Kidney epithelial cell (primary cell): ENCODE measurements at places on chromosomes 1 and 21.

DNA sequence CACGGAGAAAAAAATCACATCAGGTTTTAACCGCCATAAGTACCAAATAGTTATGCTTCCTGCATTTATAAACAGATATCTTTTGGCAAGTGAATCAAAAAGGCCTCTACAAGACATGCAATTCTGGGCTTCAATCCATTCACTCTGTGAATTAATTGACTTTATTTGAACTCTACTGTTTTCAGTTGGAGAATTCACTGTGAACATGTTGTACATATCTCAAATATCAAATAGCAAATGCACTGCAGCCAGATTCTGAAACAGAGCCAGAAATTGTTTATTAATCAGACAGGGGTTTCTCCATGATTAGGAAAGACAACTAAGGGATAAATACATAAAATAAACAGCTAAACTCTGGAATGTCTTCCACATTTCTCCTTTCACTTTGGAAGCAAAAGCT is 445.4 kb upstream of the NFIA start:
- no peak for DNase-seq

- no peak for DNase-seq
These were observed at the start of gene PEAR1 for GRCh38 chr1:156893048-156893953. Gene PEAR1, plus strand, starts transcription at chr1:156893718. Its CDS starts 10,209 bp downstream, at chr1:156903927.

DNA sequence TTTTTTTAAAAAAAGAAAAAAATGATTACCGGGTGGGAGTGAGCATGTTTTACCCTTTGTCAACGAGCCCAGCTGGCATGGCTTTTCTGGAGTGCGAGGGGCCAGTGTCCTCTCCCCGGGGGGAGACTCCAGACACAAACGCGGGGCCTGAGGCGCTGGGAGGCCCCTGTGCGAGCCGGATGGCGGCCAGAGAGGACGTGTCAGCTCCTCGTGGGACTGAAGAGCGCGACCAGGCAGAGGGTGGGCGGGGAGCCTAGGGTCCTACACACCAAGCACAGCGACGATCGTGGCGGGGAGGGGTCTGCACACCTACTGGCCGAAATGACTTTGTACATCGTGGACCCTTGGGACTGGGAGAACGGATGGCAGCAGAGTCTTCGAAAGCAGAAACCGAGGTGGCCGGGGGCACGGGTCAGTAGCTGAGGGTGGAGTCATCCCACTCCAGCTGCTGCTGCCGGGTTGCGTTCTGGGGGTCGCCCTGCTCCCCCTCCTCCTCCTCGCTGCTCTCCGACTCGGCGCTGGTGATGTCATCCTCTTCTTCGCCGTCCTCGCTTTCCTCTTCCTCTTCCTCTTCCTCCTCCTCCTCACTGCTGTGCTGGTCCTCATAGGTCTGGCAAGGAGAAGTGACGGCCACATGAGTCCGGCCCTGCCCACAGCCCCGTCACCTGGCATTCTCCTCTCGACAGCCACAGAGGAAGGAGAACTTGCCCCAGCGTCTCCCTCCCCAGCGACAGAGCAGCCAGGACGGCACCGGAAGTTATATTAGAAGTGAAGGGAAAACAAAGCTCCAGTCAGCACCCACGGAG is 78.8 kb downstream of the PIK3CD start:
- DNase-seq, result no peak

DNA sequence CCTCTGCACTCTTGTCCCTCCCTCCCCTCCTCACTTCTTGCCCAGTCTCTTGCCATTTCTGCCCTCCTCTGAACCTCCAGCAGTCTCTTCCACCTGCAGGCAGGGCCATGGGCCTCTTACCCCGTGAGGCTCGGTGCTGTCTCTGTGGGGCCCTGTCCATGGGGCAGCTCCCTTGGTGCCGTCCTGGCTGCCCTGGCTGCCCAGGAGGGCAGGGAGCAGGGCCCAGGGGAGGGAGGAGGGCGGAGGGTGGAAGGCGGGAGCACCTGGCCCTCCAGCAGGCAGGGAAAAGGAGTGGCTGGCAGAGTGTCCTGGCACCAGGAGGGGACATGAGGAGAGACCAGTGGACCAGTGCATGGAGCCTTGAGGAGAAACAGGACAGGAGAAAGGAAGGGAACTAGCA is at the start of gene RORC:
Gene RORC, minus strand, starts transcription at position 198 of the 400 bp plus-strand sequence. Its CDS starts 38 bp downstream, at position 160.
- DNase-seq, result no peak

GRCh38 chr21:26280775-26281174 is 110.2 kb upstream of the APP start:
- no peak for DNase-seq

DNA sequence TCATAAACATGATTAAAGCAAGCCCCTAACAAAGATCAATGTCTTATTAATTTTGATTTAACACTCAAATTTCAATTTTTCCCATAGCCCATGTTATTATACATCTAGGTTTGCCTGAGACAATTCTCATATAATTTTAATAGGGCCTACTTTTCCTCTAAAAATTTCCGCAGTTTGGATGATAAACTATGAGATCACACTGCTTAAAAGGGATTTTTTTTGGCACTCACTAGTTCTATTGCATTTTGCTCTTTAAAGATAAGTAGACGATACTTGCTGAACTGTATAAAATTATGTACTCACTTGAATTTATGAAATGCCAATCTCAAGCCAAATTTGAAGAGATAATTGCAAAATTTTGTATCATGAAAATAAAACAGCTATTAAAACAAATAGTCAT is 480.4 kb upstream of the ZRANB2 start:
- DNase-seq, result no peak

DNA sequence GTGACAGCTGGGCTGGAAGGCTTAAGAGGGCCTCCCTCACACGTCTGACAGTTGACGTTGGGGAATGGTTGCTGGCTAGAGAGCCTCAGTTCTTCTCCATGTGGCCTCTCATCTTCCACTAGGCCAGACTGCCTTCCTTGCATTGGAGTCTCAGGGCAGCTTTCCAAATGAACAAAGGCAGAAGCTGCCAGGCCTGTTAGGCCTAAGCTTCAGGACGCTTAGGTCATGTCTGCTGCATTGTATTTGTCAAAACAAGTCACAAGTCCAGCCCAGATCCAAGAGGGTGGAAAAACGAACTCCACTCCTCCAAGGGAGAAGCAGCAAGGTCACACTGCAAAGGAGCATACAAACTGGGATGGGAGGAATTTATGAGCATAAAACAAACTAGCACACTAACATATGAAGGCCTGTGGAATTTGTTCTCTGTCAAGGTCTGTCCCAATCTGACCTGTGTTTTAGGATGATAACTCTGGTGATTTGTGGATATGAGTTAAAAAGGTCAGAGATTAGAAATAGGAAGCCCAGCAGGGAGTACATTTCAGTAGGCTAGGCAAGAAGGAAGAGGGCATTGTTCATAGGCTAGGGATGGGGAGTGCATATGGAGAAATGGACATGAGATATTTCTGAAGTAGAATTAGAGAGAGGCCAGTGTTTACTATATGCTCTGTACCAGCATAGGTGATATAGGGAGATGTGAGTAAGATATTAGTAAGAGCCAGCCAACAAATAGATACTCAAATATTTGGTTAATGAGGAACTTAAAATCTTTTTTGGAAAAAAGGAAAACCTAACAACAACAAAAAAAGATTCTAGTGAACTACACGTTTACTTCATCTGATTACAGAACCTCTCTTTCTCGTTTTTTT is 29.1 kb upstream of the CNN3 start:
- DNase-seq, result no peak

DNA sequence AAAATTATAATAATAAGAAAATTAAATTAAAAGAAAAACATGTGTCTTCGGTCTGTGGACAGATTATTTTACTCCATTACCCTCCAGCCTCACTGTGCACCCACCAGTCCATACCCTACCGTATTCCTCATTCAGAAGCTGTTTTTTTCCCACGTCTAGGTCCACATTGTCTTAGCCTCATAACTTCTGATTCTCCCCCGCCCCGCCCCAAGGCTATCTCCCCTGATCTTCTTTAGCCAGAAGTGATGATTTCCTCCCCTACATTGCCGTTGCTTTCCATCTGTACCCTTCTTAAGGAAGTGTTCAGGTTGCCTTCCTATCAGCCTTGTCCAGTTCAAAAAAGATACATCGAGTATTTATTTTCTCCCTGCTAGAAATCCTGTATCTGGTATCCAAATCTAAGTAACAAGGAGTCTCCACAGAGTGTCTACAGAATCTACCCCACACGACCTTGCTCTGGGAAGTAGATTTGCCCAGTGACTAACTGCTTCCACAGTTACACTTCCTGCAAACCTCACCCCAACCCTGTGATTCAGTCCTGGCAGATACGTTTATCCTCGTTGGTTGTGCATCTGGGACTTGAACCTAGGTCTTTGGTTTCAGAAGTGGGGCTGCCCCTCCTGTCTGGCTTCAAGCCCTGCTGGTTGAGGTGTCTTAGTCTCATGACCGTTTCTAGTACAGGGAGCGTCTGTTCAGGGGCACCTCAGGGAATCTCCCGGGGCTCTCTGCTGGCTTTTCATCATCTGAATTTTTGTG is 470.2 kb downstream of the CAMTA1 start:
- DNase-seq, result no peak

DNA sequence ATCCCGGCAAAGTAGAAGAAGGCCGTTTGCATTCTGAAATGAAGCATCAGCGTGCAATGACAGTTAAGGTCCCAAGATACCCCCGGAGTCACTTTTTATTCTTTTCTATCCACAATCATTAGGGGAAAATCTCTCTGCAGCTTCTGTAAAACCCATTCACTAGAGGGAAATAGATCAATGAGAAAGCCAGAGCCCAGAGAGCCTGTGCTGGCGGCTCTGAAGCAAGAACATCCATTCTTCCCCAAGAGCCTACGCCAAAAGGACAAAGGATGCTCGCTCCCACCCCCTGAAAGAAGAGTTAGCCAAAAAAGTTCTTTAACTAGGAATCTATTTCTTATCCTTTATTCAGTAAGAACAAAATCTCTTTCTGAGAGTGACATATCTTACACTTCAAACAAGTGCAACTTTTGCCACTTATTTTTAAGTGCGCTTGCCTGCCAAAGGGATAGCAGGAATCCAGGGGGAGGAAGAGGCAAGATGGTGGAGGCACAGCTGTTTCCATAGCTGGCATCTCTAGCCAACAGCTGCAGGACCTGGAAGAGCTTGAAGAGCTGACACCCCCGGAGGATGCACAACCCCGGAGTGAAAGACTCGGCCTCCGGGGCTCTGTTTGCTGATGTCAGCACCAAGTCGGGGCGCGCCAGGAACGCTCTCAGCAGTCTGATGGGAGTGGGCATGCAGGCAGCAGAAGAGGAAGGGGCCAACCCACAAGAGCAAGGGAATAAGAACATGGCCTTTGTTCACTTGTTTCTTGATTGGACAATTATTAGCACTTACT is 68.7 kb downstream of the KCNN3 start:
- no peak for DNase-seq

DNA sequence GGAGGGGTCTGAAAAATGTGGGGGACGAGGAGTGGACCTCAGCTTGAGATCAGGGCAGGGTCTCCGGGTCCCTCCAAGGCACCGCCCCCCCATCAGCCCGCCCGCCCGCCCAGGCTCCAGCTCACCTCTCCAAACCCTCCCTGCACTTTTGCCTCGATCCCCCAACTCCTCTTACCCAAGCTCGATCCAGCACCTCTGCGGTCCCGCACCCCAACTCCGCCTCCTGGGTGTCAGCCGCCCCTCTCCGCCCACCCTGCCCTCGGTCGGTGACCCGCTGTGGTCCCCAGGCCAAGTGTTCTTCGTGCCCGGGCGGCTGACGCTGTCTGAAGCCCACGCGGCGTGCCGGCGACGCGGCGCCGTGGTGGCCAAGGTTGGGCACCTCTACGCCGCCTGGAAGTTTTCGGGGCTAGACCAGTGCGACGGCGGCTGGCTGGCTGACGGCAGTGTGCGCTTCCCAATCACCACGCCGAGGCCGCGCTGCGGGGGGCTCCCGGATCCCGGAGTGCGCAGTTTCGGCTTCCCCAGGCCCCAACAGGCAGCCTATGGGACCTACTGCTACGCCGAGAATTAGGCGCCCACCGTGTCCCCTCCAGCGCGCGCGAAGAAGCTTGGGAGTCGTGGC is 5.7 kb downstream of the HAPLN2 start:
- no peak for DNase-seq

- DNase-seq, result no peak
These were observed 99.1 kb upstream of the KCNA3 start for GRCh38 chr1:110773813-110774212.

DNA sequence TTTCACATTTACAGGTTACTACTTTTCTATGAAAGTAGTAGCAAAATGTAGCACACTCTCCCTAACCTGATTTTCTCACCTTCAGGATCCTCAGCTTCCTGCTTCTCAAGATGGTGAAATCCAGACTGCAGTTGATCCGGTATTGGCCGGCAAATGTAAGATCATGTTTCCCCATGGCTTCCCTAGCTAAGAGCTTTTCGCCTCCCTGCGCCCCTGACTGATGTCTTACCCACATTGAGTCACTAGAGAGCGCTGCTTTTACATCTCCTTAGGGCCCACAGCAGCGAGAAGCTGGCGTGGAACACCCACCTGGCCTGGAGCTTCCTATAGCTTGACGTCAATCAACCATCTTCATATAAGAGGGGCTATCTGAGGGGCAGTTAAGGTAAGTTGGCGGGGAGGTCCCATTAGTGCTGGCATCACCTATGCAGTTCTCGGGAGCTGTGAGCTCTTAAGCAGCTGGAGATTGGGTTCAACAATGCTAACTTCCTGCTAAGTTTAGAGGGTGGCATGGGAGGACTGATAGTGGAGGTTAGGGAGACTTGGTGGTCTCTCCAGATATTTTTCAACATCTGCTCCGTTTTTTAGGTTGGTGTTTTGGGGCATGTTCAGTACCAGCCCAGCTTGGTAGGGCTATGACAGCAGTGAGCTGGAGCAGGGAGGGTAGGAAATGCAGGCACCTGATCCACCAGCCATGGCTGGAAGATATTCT is 5.5 kb downstream of the PTPN7 start:
- DNase-seq, result no peak

GRCh38 chr1:203512848-203513584 is 19.1 kb downstream of the OPTC start:
- DNase-seq, result peak; percentile 95

DNA sequence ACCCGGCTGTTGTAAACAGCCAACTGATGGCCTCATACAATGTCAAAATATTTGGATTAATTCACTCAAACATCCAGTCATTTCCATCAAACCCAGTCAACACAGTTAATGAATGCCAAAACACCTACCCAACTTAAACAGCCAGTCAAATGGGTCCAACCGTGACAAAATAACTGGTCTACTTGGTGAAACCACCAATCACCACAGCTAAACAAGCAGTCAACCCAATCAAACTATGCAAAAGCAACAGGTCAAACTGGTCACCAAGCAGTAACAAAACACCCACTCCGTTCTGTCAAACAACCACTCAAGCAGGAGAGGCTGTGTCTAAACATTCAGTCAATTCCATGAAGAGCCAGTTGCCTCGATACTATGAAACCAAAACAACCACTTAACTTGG is 119.2 kb downstream of the FOXD2 start:
- DNase-seq, result no peak

- no peak for DNase-seq
These were observed 116.5 kb downstream of the MRPL39 start for GRCh38 chr21:25490742-25491141.

- DNase-seq, result no peak
These were observed 3.7 kb upstream of the ALX3 start for GRCh38 chr1:110074166-110074565.

DNA sequence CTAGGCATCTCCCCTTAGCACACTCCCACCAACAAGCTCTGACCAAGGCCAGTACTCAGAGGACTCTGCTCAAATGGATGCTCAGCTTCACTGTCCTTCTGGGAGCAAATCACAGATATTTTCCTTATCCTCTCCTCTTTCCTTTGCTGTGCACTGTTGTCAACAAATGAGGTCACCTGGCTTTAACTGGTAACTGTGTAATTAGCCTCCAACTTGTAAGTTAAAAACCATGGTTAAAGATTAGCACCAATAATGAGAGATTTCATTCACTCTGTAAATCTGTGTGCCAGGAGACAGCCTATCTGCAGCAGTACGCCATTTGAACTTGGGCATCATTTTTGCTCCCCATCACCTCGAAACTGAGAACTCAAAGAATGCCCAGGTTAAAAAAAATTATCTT is 149.5 kb downstream of the GABPA start:
- no peak for DNase-seq
